ENCODE measurements at places on chromosomes 12 and 14. TPM values are rescaled to one million over a fixed set of nuclear protein-coding genes. Genes with fewer than 3 reads are reported as not detected.

- DNase-seq: no peak
Measured at GRCh38 chr12:71840231-71840847, 780 bp downstream of the TBC1D15 start.

DNA sequence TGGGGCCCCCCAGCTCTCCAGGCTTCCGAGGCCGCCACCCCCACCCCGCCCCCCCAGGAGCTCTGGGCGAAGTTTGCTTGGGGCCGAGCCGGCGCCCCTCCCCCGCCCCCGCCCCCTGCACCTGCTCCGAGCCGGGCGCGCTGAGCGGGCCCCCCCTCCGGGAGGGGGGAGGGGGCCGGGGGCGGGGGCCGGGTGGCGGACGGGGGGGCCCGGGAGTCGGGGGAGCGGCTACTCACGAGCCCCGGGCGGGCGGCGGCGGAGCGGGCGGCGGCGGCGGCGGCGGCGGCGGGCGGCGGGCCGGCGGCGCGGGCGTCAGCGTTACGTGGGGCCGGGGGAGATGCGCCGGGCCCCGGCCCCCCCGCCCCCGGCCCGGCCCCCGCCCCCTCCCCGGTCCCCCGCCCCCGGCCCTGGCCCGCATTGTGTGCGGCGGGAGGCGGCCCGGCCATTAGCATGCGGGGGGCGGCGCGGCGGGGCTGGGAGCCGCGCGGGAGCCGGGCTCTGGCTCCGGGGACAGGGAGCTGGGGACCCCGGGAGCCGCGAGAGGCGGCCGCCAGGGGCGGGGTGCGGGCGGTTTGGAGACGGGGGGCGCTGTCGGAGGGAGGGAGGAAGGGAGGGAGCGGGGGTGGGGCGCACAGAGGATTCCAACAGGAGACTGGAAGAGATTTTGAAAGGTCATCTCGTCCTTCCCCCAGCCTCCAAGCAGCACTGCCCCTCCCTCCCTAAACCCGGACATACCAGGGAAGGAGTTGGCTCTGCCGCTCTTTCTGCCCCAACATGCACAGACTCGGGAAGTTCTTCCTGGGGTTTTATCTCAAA lies at the start of gene ZNF219:
TSS of gene ZNF219 (minus strand) at position 580 of the 816 bp plus-strand sequence. CDS start 5,064 bp downstream, outside the sequence.
- peak; percentile 66 for DNase-seq

DNA sequence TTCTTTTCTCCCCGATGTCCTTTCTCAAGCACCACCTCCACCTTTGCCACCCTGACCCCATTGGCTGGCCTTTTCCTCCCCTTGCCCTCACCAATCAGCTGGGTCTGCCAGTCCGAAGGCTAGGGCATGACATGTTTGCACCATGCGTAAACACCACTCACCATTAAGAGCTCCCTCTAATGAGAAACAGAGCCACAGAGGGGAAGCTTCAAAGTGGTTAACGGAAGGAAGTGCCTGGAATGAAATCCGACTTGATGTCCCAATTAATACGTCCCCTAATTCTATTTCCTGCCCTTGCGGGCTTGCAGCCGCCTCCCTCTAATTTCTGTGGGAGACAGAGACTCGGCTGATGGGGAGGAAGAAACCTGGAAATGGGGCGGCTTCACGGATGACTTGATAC lies 318.5 kb upstream of the TBX3 start:
- no peak for DNase-seq

DNA sequence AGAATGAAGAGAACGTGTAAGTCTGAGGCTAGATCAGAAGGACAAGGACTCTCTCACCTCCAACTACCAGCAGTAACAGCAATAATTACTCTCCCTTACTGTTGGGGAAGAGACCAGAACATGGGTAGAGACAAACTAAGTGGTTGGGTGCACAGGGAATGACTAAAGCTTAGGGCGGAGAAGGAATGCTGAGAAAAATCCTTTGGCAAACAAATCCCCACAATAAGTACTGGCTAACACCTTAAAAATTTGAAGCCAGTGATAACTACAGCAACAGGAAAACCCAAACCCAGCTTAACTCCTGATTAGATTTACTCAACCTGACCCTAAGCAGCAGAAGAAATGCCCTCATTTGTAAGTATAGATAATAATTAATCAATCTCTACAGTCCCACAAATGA lies 759.0 kb downstream of the AACS start:
- DNase-seq: no peak

- DNase-seq: no peak
Measured at GRCh38 chr14:37862263-37862662, 266.8 kb downstream of the TTC6 start.

Gene PRB2
- not detected for total RNA-seq

DNA sequence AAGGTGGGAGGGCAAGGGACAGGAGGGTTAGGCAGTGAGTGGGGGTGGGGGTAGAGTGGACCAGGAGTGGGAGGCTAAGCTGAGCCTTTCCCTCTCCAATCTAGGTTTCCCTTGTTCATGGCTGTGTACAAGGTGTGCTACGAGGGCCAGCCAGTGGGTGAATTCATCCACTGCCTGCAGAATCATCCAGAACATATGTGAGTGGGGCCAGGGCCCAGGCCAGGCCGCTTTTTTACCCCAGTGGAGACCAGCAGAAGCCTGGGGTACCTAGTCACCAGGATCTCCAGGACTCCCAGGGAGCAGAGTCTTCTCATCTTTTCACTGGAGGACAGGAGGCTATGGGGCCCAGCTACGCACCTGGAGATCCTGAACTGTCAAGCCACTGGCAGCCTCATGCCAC lies 2.7 kb upstream of the COX14 start:
- DNase-seq: no peak

Gene ZNF891
- total RNA-seq: 17.6 TPM

Gene FNTB
- 17.7 TPM for total RNA-seq

DNA sequence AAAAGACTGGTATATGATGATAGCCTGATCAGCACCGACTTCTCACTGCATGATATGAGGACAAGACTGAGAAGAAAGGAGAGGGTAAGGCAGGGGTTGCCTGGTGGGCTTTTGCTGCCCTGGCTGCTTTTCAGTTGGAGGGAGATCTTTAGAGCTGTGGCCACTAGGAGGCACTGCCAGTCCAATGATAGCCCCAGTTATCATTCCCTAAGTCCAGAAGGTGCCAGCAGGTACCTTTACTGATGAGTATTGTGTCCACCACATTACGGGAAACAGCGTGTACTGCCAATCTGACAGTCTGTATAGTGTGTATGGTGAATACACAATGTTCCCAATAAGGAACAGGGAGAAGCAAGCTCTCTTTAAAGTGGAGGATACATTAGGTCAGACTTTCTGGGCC lies 55.8 kb upstream of the CCDC175 start:
- DNase-seq: no peak

Gene CCDC196
- not detected for total RNA-seq

Gene OR4K1
- total RNA-seq: not detected

Gene GYS2
- not detected for total RNA-seq

- no peak for DNase-seq
Measured at GRCh38 chr14:104577847-104578301, 1.7 kb upstream of the C14orf180 start.

Gene PTGDR
- total RNA-seq: 0.36 TPM

DNA sequence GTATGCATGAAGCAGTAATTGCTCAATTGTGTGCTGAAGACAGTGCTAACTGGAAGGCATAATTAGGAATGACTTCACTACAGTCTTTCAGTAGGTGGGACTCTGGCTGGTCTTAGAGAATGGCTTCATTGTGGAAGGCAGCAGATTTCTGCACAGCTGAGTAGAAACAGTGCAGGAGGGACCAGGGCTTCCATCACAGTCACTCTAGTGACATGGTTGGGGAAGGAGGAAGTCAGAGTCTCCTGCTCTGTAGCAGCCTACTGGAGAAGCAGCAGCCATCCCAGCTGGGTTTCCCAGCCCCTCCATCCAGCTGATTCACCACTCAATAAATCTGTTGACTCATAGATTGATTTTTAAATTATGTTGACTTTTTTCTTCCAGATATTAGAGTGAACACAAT lies 80.6 kb upstream of the DBX2 start:
- DNase-seq: no peak

DNA sequence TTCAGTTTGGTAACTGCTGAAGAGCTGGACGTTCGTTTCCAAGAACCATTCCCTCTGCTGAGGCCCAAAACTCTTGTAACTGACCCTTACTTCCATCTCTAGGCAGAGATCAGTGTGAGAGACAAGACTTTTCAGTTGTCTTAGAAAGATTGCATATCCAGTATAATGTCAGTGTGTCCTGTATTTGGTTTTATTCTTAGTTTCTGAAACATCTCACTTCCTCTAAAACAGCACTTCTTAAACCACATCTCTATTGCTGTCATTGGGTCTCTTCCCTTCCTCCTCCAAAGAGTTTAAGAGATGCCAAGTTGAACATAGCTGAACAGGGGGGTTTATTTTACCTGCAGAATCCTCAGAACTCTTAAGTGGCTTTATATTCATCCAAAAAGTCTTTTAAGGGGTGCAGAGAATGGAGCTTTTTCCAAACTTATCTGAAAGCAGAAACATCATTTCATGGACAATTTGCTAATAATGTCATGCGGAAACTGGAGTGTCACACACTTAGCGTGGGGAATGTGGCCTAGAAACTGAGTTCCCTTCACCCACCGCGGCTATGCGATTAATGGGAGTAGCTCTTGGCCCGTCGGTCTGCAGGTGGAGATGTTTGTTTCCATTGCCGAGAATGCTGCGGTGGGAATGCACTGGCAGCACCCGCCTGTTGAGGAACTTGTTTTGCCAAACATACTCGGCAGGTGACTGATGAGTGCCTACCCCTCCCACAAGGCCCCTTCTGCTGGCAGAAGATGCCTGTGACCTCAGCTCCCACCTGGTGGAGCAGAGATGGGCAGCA lies 148.2 kb downstream of the ADGRD1 start:
- no peak for DNase-seq

Gene LIN7A
- total RNA-seq: 32.6 TPM

Gene TBX3
- total RNA-seq: 3.7 TPM

DNA sequence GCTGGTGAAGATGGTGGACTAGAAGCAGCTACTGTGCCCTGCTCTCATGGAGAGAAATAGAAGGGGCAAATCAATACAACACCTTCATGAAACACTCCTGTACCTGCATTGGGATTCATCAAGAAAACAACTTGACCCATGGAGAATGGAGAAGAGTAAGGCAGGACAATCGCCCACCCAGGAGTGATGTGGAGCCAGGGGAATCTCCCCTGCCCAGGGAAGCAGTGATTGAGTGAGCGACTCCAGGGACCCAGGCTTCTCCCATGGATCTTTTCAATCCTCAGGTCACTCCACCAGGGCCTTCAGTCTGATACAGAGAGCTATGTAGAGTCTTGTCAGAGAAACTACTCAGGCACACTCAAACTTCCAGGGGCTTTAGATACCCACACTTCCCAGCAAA lies 161.9 kb upstream of the DYRK2 start:
- DNase-seq: no peak

GRCh38 chr14:100695423-100695738 lies 31.3 kb upstream of the DLK1 start:
- DNase-seq: no peak

Gene RIMBP2
- 14.5 TPM for total RNA-seq

DNA sequence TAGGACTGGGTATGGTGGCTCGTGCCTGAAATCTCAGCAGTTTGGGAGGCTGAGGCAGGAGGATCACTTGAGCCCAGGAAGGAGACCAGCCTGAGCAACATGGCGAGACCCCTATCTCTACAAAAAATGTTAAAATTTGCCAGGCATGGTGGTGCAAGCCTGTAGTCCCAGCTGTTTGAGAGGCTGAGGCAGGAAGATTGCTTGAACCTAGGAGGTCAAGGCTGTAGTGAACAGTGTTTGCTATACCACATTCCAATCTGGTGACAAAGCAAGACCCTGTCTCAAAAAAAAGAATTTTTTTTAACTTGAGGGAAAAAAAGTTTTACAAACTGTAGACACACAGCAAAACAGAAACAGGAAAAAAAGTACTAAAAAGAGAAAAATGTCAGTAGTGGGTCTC lies 2.3 kb upstream of the MAP3K9 start:
- DNase-seq: no peak

- no peak for DNase-seq
Measured at GRCh38 chr14:101399737-101400517, 161.4 kb upstream of the DIO3 start.

Gene SLC38A1
- 198 TPM for total RNA-seq

Gene SSPN
- 7.3 TPM for total RNA-seq

Measured in cerebellum (tissue), 4 donors.